ENCODE measurements at places on chromosomes 5 and 9.

DNA sequence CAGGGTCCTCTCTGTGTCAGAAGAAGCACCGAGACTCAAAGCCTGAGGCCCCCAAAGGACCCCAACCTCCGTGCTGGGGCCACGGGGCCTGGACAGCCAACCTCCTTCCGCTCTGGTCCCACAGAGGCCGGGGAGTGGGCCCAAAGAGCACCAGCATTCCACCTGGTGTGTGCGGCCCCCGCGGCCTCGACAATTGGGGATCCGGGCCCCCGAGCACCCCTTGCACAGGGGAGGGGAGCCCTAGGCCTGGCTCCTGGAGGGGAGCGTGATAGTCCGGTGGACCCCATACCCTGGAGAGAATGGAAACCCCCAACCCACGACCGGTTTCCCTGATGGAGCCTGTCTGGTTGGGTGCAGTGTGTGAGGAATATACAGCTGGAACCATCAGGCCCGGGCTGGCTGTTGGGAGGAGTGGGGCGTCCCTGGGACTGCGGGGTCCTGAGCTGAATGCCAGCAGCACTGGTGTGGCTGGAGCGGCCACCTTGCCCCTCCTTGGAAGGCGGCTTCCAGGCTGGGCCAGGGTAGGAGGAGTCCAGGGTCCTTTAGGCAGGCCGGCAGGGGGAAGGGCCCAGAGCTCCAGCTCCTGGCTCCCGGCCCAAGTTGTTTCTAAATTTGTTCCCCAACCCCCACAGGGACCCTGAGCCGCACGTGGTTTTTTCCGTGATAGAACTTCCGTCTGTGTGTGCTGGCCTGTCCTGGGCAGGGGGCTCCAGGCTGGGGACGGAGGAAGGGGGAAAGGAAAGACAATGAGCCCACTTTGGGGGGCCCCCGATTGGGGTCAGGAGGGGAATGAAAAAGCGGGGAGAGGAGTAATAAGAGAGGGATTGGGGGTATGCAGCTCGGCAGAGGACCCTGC, 825 bp upstream of the TOR4A start:
- no peak for DNase-seq

DNA sequence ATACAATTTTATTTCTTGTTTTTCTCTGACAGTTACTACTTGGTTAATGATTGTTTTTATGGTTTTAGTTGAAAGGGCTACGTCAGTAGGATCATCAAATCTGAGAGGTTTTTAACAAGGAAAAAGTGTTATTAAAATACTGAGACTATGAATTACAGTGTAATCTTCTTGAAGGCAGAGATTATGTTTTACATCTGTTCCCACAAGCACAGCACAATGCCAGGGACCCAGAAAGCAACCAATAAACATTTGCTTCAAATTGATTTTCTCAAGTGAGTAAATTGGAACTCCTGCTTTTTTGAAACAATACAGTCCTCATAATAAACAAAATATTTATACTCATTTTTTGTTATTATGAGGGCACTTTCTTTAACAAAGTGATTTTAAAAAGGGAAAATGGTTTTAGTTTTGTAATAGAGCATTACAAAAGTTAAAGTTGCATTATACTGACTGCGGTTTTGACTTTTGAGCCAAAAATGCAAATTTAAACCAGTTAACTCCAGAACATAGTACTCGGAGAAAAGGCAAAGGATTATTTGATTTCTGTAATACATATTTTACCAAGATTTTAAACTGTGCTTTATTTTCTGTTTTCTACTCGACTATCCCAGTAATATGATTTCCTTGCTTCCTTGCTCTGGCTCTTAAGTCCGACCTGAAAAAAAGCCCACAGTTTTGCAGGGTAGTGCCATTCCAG, 176.9 kb downstream of the GDNF start:
- DNase-seq = no peak

DNA sequence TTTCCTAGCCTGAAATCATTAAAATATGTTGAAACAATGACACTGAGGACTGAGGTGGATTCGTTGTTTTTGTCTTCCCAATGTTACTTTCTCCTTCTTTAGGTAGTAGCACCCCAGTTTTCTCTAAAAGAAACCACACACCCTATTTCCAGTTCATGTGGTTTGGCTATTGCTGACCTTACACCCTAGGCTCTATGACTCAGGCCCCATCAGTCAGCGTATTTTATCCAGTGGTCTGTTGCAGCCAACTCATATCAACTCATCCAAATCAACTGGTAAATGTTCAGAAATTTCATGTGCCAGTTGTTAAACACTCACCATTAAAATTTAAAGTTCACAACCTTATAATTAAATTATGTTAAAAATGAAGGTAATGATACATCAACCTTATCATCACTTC, 44.6 kb upstream of the NFIB start:
- no peak for DNase-seq

DNA sequence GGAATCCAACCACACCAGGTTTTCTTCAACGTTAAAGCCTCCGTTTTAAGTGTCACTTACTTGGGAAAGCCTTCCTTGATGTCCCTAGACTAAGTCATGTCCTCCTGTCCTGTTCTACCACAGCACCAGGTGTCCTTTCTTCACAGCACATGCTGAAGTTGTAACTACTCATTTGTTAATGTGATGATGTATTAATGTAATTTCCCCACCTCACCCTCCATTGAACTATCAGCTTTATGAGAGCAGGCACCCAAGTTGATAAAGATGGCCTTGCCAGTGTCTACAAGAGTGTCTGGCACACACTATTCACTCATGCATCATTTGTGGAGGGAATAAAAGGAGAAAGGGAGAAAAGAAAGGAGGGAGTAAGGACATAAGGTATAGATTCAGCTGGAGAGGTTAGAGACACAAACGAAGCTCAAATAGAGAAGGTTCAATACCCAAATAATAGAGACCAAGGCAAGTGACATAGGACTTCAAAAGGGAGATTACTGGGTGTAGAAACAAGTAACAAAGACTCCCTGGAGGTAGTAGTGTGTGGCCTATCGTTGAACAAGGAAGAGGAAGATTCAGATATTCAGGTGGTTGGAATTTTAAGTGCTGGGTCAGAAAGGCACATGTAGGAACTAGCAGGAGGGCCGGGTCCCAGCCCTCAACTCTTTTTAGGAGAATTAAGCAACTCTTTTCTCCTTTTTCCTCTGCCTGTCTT, 6.6 kb downstream of the ITK start:
- DNase-seq = no peak

GRCh38 chr5:33136785-33137184, 304.0 kb upstream of the TARS1 start:
- no peak for DNase-seq

DNA sequence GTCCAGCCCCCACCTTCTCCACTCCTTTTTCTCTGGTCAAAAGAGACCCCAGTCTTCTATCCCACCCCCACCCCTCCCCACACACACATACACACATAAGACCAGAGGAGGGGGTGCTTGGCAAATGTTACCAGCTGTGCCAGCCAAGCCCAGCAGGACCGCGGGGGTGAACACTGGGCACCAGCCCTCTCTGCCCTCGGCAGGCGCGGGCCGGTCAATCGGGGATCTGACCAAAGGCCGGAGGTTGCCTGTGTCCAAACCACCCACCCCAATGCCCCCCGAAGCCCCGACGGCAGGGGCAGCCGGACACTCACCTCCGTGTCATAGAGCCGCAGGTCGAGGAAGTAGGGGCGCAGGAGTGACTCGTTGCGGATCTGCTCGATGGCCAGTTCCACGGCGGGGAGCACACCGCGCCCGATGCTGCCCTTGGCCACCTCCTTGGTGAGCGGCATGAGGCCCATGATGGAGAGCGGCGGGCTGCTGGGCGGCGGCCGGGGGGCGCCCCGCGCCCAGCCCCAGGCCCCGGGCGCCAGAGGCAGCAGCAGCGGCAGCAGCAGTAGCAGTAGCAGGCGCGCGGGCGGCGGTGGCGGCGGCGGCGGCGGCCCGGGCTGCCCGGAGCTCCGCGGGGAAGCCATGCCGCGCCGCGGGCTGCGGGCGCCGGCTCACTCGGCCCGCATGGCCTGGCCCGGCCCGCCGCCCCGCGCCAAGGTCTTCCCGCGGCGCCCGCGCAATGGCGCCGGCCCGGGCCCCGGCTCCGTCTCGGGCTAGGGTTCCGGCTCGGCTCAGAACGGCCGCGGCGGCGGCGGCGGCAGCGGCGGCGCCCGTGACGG, 417 bp downstream of the GABBR2 start:
- DNase-seq = peak; percentile 6

DNA sequence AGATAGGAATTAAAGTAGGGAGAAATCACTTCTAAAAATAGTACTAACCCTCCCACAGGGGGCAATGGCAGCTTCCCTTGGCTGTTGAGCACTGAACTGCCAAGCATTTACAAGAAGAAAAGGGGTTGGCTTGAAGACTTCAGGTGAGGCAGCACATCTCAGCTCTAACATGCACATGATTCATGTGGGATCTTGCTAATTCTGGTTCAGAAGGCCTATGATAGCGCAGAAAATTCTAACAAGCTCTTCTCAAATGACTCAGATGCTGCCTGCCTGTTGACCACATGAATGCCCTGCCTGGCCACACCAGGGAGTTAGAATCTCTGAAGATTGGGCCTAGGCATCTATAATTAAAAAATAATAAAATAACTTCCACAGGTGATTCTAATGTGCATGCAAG, 22.6 kb downstream of the CD180 start:
- DNase-seq = no peak

DNA sequence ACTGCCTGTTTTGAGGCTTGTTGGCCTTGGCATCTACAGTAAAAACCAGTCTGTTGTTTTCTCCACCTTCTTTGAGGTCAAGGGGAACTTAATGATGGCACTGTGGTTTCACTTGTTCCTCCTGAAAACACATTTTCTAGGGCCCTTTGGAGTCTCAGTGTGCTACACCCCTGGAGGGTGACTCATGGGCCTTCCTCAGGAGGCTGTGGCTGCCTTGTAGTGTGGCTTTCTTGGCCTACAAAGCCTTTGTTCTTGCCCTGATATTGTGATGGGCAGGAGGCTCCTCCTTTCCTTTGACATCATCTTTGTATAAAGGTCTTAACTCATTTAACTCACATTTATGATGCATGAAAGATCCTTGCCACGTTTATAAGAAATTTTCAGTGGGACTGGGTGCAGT, 56.3 kb upstream of the GPBP1 start:
- DNase-seq = peak; percentile 47

- no peak for DNase-seq
Observed at GRCh38 chr5:121702682-121703081, 149.0 kb upstream of the FTMT start.

GRCh38 chr5:58094031-58094430, 365.9 kb downstream of the PLK2 start:
- DNase-seq = peak; percentile 4

DNA sequence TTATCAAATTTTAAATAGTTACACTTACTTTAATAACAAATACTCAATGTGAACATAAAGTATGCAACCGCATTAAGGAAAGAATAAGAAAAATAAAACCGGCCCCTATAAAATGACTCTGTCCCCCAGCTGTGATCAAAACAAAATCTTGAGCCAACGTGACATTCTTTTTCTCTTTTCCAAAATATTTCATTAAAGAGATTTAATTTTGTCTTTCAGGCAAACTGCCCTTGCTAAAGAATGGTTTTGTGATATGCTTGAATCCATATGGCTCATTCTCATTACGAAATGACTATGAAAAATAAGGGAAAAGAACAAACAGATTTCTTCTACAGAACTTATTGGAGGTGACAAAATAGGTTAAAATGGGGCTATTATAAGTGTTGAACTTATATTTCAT, 197.0 kb downstream of the NR2F1-AS1 start:
- no peak for DNase-seq

GRCh38 chr5:80302636-80303035, 17.2 kb upstream of the SPZ1 start:
- no peak for DNase-seq

DNA sequence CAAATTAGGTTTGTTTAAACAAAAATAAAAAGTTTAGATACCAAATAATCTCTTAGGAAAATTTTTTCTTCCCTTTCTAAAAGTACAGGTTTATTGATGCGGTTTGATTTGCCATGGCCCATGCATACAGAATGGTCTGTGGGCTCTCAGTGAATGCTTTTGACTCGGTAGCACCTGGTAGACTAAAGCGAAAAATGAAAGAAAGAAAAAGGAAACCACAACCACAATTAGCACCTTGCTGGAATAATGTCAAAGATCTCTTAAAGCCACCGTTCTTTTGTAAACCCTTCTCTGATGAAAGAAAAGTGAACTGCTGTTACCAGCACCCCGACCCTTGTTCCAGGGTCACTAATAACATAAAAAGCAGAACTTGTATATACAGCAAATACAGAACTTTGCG, 157.9 kb downstream of the NFIB start:
- DNase-seq = no peak

DNA sequence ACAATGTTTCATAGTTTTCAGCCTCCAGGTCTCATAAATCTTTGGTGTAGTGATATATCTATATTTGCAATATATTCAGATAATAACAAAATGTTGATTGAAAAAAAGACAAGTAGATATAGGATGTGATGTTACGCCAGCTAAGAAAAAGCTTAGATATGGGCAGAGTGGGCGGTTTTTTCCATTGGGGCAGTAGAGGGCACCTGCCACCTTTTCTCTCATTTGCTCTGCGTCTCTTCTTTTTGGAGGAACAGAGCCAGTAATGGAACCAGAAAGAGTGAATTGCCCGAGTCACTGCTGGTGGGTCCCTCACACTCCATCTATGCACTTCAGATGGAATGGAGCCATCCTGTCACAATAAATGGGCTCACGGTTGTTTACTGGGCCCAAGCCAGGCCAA, 62.1 kb upstream of the FANCC start:
- DNase-seq = peak; percentile 27

DNA sequence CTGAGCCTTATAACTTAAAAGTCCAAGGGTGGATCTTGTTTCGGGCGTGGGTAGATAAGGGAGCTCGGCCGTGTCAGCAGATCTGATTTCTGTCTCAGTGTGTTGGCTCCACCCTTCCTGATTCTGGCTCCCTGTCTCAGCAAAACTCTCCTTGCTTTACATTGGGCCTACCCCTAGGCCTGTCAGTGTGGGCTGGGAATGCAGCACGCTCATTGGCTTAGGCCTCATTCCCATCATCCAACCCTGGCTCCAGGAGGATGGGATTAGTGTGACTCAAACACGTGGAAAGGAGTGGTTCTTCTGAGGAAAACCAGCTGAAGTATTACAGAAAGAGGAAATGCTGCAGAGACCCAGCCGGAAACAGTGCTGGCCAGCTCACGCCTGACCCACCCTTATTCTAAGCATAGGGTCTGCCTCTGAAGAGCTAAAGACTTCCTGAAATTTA, 59.9 kb downstream of the ZFAND5 start:
- DNase-seq = peak; percentile 9

- DNase-seq = peak; percentile 54
Observed at GRCh38 chr5:180126716-180127681, 55.4 kb upstream of the RNF130 start.

GRCh38 chr9:93008457-93008856, 50.0 kb upstream of the SUSD3 start:
- DNase-seq = no peak

Measured in stimulated activated CD4-positive, alpha-beta T cell treated with anti-CD3 and anti-CD28 coated beads, Interleukin-15, amount 100 ng/mL, for 24 hours (primary cell).